ENCODE measurements at places on chromosomes 2 and 18.
A peak's percentile ranks its signal among the peaks of the same experiment; 100 is the strongest.

- DNase-seq = peak; percentile 93
Measured at GRCh38 chr2:195575879-195576401, 81.1 kb upstream of the SLC39A10 start.

GRCh38 chr2:48148841-48149430, 242.6 kb upstream of the FBXO11 start:
- no peak for DNase-seq

DNA sequence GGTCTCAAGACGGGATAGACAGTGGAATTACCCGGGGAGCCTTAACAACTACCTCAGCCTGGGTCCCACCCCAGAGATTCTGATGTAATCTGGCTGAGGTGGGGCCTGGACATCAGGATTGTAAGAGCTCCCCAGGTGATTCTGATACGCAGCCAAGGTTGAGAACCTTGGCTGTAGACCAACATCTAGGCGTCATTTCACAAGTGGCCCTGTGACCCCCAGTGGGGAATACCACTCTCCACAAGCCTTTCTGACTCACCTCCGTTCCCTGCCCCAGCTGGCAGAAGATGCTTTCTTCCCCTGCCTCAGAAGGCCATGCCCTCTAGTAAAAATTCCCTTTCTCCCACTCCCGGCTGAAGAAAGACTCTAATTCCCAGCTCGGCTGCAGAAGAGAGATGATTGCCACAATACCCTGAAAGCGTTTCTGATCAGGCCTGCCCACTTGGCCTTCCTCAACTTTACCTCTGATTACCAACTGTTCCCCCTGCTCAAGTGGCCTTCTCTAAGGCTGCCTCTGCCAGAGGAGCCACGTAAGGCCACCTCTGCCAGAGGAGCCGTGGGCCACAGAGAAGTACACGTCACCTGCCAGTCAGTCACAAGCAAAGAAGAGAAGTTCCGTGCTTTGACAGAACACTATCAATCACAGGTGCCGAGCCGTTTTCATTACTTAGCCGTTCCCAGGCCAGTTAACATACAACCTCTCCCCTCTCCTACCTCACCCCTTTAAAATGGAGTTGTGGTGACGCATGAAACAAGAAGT, 116.8 kb upstream of the PKDCC start:
- DNase-seq = no peak

- no peak for DNase-seq
Measured at GRCh38 chr2:164504253-164504652, 117.0 kb downstream of the GRB14 start.

GRCh38 chr2:27795868-27796277, 24.4 kb downstream of the MRPL33 start:
- DNase-seq = no peak

DNA sequence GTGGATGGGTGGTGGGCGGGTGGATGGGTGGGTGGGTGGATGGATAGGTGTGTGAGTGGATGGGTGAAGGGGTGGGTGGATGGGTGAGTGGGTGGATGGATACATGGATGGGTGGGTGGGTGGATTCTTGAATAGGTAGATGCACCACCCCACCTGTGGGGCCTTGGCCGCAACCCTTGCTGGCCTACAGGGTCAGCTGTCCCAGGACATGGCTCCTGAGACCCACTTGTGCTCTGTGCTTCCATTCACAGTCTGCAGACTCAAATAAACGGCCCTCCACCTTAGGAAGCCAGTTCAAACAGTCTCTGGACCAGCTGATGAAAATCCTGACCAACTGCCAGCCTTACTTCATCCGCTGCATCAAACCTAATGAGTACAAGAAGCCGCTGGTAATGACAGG, 54.4 kb downstream of the MYO7B start:
- no peak for DNase-seq

GRCh38 chr18:23935804-23936203, 78.8 kb upstream of the TTC39C start:
- no peak for DNase-seq

- peak; percentile 95 for DNase-seq
Measured at GRCh38 chr18:23593720-23594119, 7.4 kb upstream of the NPC1 start.

- DNase-seq = no peak
Measured at GRCh38 chr18:48074929-48075706, 144.7 kb upstream of the SMAD2 start.

GRCh38 chr18:45248240-45248903, 366.9 kb upstream of the SLC14A2 start:
- DNase-seq = peak; percentile 33

- no peak for DNase-seq
Measured at GRCh38 chr2:134141598-134142340, 112.1 kb upstream of the MGAT5 start.

- DNase-seq = peak; percentile 70
Measured at GRCh38 chr2:112623913-112624777, 21.6 kb upstream of the SLC20A1 start.

DNA sequence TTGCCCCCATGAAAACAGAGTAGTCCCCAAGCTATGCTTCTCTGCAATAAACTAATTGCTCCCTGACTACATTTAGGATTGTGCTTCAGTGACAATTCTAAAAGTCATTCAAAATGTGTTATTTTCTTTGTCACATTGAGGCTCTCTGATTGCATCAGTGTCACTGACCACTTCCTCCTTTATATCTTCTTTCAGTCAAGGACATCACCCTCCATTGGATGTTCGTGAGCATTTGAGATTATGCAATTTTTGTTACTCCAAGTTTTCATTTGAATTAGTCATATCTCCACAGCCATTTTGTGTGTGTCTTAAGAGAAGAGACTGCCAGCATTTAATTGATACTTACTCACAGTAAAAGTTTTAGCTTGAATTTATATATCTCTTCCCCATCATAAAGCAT, 780.8 kb upstream of the GCFC2 start:
- DNase-seq = peak; percentile 25

- no peak for DNase-seq
Measured at GRCh38 chr2:11311543-11311942, 32.9 kb downstream of the ROCK2 start.

DNA sequence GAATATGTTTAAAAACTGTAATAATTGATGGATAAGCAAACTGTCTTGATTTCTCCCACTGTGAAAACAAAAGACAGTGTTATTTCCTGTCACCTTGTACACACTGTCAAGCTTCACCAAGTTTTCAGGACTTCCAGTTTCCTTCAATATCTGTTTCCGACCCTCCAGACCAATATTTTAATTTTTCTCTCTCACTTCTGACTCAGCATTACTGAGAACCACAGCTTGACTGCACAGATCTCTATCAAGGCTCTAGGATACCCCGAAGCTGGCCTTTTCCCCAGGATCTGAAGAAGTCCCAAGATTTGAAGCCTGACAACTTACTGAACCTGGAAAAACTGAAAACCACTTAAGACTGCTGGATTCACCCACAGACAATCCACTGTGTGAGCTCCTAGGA, 13.2 kb upstream of the SULT1C3 start:
- DNase-seq = no peak
